ENCODE measurements at places on chromosomes 5 and 9. TPM values are rescaled to one million over a fixed set of nuclear protein-coding genes. Genes with fewer than 3 reads are reported as not detected.

MYMK gene
- total RNA-seq: not detected

HMGCR gene
- total RNA-seq: 86.7 TPM

- peaks cover 11% of the 10 kb centered on the region for H3K27me3 ChIP-seq
- no peak for DNase-seq
- no peaks in the 10 kb centered on the region for H3K36me3 ChIP-seq
- H3K4me1 ChIP-seq: no peaks in the 10 kb centered on the region
Measured at GRCh38 chr9:84327184-84327583, 13.4 kb downstream of the SLC28A3 start.

DNA sequence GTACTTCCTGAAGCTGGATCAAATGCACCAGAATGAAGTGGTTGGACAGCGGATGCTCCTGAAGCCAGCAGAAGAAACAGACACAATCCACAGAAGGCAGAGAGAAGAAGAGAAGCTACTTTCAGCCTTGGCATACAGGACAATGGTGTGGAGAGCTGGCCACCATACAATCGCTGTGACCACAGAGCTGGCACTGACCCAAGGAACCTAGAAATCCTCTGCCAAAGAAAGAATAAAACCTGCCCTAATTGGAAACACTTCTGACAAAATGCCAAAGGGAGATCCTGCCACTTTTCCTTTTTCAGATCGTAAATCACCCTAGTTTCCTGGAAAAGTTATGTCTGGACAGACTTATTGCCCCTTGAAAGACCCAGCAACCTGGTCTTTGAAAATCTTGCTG, 77.8 kb downstream of the BAAT start:
- peaks cover 1% of the 10 kb centered on the region for H3K27me3 ChIP-seq
- no peak for DNase-seq
- no peaks in the 10 kb centered on the region for H3K4me1 ChIP-seq
- no peak overlapping the region for H3K4me3 ChIP-seq
- no peak overlapping the region for H3K27ac ChIP-seq
- H3K36me3 ChIP-seq: no peaks in the 10 kb centered on the region

GRCh38 chr5:32710550-32711361, at the start of gene NPR3:
TSS of gene NPR3 (plus strand) at chr5:32711321. CDS start at chr5:32711777, 456 bp downstream.
- peaks cover 26% of the 10 kb centered on the region for H3K4me1 ChIP-seq
- peak within 1 kb of the TSS; percentile 67 for H3K4me3 ChIP-seq

DNA sequence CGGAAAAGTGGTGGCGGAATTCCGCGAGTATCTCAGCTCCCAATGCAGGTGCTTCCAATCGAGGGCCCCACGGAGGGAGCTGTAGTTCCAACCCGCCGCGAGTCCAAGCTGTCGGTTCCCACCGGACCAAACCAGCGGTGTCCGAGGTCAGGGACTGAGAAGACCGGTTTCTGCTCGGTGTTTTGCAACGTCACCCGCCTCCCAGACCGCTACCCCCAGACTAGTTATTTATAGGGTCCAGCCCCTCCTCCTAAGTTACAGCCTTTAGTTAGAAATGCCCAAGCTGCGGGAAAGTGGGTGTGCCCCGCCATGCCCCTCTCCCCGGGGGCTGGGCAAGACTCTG, 677 bp upstream of the MYORG start:
- H3K27me3 ChIP-seq: peaks cover 12% of the 10 kb centered on the region
- H3K4me1 ChIP-seq: peaks cover 45% of the 10 kb centered on the region
- H3K4me3 ChIP-seq: peak overlapping the region; percentile 85
- no peak overlapping the region for H3K27ac ChIP-seq
- H3K36me3 ChIP-seq: peaks cover 2% of the 10 kb centered on the region
- no peak for DNase-seq

DNA sequence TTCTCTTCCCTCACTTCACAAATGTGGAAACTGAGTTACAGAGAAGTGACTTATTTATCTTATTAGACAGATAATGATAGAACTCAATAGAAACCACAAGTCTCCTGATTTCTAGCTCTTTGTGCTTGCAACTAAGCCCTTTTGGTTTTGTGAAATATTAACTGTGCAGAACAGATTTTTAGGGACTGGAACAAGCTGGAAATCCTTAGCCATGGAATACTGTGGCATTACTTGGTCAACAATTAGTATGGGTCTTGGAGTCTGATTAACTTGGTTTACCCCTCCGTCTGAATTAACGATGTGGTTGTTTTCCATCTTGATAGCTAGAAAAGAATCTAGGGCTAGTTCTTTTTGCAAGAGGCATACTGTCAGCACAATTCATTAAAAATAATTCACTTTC, 584 bp upstream of the KLF9 start:
- no peak for DNase-seq
- peaks cover 41% of the 10 kb centered on the region for H3K4me1 ChIP-seq
- H3K27me3 ChIP-seq: no peaks in the 10 kb centered on the region
- H3K27ac ChIP-seq: no peak overlapping the region
- H3K36me3 ChIP-seq: peaks cover 21% of the 10 kb centered on the region

GRCh38 chr9:38333047-38333446, 59.5 kb upstream of the ALDH1B1 start:
- H3K27ac ChIP-seq: no peak overlapping the region
- H3K27me3 ChIP-seq: peaks cover 4% of the 10 kb centered on the region
- H3K4me3 ChIP-seq: no peak overlapping the region
- H3K4me1 ChIP-seq: no peaks in the 10 kb centered on the region
- DNase-seq: no peak
